Activated CD4-positive, alpha-beta T cell treated with anti-CD3 and anti-CD28 coated beads, Interleukin-2, amount 50 U/mL, for 24 hours (primary cell): ENCODE measurements at places on chromosomes 7 and 10.

GRCh38 chr10:14736043-14736442 lies 38.7 kb downstream of the FAM107B start:
- no peak for DNase-seq

GRCh38 chr7:152402384-152403250 lies 33.2 kb downstream of the KMT2C start:
- DNase-seq: no peak

DNA sequence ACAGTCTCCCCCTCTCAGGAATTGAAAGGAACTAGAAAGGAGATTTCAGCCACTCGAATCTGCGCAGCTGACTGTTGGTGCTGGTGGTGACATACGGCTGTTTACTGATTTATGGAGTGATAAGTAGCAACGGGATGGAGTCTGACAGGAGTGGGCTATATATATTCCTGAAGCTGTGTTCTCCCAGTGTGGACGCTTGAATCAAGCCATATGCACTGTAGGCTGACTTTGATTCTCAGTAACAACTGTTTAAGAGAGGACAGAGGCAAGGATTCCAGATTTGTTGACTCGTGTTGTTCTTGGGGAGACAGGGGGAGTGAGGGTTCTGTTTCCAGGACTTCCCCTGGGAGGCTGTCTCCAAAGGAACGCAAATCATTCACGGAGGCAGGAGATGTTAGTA lies 260.1 kb upstream of the AUTS2 start:
- no peak for DNase-seq

GRCh38 chr10:4509405-4509804 lies 316.6 kb upstream of the AKR1E2 start:
- DNase-seq: no peak

- no peak for DNase-seq
Measured at GRCh38 chr10:5573968-5574641, 49.3 kb downstream of the CALML3 start.

- DNase-seq: no peak
Measured at GRCh38 chr10:87759551-87759950, 58.5 kb downstream of the ATAD1 start.

- DNase-seq: no peak
Measured at GRCh38 chr7:13933536-13933935, 55.9 kb downstream of the ETV1 start.

DNA sequence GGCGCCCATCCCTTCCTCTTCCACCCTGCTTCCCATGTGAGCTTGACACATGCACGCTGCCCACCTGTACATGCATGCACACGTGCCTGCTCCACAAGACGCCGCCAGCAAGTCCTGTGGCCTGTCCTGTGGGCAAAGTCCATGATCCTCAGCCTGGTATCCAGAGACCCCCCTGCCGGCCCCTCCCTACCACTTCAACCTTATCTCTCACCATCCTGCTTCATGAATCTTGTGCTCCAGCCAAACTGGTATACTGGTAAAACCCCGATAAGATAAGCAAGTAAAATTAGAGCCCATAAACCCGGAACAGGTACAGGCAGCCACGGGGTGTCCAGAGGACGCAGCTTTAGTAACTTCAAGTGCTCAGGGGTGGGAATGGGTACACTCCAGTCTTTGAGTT lies 11.8 kb upstream of the TBXAS1 start:
- no peak for DNase-seq

- no peak for DNase-seq
Measured at GRCh38 chr7:27324246-27324645, 81.6 kb downstream of the EVX1 start.

GRCh38 chr7:137923380-137923779 lies 76.6 kb upstream of the DGKI start:
- no peak for DNase-seq

DNA sequence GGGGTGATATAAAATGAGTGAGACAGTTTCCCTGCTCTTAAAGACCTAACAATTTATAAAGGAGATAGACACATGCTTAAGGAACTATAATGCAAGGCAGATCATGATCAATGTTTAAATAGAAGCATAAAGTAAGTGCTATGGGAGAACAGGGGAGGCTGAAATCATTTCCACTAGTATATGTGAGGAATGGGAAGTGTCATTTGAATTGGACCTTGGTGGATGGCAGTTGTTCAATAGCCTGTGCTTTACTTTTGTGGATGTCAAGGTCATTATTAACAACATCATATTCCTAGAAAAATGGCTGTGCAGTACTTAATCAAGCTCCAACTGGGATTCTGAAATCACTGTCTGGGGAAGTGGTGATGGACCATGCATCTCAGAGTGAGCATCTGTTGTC lies 14.7 kb downstream of the NPY start:
- DNase-seq: no peak

DNA sequence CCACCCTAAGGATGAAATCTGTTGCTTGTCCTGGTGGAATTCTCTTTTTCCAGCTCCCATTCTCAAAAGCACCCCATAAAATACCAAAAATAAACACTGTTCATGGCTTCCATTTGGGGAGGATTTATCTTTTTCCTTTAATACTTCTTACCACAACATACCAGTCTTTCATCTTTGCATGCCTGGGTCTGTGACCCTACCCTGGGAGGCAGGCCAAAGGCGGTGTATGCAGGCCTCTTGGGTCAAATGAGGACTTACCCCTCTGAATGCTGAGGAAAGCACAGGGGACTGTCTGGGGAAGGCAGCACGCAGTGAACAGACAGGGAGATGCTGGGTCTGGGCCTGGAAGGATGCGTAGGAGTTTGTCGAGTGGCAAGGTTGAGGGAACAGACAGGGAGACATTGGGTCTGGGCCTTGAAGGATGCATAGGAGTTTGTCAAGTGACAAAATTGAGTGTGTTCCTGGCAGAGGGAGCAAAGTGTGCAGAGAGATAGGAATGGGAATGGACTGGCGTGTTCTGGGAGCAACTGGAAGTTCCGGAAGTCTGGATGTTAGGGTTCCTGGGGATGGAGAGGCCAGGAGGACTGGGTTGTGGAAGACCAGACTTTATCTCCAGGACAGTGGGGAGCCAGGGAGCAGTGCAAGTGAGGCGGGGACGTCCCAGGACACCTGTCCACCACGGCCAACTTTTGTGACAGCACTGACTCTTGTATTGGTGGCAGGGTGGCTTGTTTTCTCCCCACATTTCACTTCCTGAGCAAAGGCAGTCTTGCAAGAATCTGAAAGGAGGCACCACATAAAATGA lies 40.8 kb downstream of the MYL10 start:
- DNase-seq: no peak

- DNase-seq: no peak
Measured at GRCh38 chr7:2798669-2799068, 45.4 kb downstream of the GNA12 start.

GRCh38 chr7:141115965-141116364 lies 42.1 kb downstream of the TMEM178B start:
- DNase-seq: no peak

DNA sequence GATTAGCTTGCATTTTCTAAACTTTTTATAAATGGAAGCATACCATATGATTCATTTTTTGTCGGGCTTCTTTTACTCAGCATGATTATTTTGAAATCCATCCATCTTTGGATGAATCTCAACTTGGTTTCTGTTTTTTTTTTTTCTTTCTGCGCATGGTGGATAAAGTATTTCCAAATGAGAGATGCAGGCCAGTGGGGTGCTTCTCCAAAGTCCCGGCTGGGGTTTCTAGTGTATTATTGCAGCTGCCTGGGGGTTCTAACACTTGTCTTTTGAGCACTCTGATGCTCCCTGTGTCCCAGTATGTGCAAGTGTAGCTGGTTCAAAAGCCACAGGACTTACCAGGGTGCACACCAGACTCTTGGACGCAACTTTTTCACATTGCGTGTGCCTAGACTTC lies 70.9 kb upstream of the LOXL4 start:
- no peak for DNase-seq

DNA sequence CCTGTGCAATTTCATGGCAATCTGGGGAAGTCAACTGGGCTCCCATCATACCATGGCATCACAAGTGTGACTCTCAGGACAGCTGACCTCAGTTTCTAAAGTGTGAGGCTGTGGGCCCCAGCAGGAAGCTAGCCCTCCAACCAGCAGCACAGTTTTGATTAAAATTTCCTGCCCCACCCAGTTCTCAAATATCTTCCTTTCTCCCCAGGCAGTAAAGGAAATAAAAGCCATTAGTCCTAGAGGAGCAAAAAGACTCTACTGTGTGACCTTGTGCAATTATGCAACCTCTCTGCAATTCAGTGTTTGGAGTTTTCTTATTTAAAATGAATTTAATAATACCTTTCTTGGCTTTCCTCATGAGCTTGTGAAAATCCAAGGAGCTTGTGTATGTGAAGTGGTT lies 143.1 kb upstream of the CDCA7L start:
- no peak for DNase-seq

GRCh38 chr10:75592791-75593643 lies 161.6 kb downstream of the LRMDA start:
- DNase-seq: no peak

DNA sequence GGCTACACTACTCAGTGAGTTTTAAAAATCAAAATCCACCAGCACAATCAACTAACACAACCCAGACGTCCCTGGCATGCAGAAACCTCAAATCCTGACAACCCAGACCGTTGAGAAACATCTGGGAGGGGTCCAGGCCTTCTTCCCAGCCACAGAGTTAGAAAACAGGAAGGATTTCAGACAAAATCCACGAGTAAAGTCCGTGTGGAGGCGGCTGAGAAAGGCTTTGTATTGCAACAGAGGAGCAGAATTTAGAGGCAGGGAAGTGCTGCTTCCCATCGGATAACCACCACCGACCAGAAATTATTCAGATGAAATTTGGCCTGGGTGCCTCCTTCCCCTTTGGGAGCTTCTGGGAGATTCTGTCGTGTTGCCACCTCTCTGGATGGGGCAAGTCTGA lies 61.5 kb downstream of the TNS3 start:
- no peak for DNase-seq

DNA sequence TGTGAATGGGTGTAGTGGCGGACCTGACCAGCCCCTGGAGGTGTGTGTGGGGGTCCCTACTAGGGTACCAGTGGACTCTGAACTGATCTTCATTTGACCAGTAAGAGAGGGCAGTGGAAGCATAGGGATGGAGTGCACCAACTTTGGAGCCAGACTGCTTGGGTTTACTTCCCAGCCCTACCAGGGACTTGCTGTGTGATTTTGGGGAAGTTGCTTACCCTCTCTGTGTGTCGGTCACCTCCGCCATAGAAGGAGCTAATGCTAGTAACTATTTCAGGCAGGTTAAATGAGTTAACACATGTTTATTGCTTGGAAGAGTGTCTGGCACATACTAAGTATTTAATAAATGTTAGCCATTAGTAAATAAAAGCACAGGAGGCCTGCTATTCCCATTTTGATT lies 6.6 kb downstream of the ADCYAP1R1 start:
- no peak for DNase-seq

GRCh38 chr7:148434181-148434757 lies 156.3 kb upstream of the C7orf33 start:
- DNase-seq: no peak

DNA sequence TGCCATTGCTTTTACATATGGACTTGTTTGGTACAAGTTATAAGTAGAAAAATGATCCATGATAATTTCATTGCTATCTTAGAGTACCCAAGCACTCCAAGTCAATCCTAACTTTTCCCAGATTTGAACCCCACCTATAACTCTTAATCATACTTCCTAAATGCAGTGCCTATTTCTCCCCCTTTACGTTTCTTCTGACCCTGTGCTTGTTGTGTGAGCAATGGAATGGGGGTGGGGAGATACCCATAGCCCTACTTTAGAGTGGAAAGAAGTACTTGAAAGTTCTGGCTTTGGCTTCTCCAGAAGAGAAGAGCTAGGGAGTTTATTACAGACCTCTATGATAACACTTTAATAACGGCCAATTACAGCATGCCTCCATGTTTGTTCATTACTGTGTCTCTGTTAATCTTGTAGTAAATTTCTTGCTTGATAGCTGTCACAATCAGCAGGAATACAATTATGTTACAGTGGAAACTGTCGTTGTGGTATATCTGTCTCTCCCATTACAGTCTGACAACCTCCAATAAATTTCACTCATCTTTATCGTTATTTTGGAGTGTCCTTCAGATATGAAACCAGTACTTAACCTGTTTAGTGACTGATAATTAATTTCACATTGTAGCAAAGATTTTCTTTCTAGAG lies 34.0 kb downstream of the CNPY1 start:
- DNase-seq: no peak

DNA sequence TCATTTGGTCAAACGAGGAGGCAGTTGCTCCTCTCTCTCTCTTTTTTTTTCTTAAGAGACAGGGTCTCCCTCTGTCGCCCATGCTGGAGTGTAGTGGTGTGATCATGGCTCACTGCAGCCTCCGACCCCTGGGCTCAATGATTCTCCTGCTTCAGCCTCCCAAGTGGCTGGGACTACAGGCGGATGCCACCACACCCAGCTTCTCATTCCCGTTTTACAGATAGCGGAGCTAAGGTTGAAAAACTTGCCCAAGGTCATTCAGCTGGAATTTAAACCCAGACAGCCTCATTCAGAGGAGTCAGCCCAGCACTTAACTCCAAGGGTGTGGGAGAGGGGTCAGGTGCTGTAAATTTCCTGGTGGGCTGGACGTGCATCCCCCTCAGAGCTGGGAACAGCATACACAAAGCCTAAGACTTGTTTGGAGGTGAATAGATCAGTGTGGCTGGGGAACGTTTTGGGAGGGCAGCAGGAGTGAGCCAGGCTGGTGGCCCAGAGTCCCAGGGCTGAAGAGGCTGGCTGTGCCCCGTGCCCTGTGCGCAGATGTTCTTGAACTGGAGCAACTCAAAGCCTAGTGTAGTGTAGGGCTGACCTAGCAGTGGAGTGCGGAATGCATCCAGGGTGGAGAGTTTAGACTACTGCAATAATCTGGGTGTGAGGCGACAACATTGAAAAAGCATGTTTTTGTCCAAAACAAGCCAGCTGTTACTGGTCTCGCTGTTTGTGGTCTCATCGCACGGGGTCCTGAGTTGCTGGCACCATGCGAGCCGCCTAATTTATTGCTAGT lies 2.3 kb downstream of the HTRA1 start:
- no peak for DNase-seq

- no peak for DNase-seq
Measured at GRCh38 chr10:452512-453426, 236.7 kb downstream of the DIP2C start.

- no peak for DNase-seq
Measured at GRCh38 chr10:69650589-69651261, 20.7 kb downstream of the FAM241B start.

- no peak for DNase-seq
Measured at GRCh38 chr10:73559590-73559989, 31.6 kb downstream of the USP54 start.

DNA sequence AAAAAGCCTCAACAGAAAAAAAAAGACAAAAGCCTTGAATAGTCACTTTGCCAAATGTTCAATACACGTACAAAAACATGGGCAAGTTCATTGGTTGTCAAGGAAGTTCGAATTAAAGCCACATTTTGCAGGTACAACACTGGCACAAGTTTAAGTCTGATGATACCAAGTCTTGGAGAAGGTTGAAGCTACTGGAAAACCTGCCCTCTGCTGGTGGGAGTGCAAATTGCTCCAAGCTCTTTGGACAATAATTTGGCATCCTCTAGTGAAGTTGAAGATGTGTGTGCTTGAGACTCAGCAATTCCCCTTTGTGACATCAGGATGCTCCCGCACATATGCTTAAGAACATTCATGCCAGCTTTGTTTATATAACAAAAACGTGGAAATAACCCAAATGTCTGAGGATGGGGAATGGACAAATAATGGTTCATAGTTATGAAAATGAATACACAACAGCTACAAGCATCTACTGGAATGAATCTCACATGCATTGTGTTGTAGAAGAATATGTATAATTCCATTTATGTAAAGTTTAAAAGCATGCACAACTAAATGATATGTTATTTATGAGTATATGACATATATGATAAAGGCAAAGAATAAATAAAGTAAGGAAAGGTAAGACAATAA lies 120.0 kb upstream of the PLPP4 start:
- peak; percentile 18 for DNase-seq
